ENCODE measurements at places on chromosomes 3 and 15.

- no peak for DNase-seq
Measured at GRCh38 chr3:127220497-127220896, 27.6 kb downstream of the PRR23E start.

DNA sequence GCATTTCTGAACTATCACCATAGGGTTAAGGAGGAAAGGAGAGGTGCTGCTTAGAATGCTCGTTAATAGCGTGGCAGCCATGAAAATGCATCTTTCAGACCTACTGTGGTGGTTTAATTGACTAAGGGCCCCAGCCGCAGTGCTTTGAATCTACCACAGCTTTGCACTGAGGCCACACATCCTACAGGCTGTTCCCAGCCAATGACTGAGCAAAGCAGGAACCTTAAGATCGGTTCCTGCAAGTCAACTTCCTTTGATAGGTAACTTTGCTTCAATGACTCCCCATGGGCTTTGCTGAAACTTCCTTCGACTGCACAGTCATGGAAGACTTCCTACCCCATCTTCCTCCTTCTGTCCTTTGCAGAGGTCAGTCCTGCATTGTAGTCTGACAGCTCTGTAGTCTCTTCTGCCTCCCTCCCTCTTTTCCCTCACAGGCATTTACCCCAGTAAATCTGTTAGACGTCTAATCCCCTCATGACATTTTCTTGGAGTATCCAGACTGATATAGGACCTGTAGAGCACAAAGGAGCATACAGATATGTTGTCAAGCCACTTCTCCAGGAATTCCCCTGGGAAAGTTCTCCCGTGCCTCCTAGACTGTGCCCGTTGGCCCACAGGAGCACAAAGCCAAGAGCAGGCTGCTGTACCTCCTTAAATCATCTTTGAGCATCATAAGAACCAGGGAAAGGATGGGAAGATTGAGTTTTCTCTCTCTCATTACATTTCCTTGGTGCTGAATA lies 2.6 kb upstream of the BCL2A1 start:
- DNase-seq, result no peak

DNA sequence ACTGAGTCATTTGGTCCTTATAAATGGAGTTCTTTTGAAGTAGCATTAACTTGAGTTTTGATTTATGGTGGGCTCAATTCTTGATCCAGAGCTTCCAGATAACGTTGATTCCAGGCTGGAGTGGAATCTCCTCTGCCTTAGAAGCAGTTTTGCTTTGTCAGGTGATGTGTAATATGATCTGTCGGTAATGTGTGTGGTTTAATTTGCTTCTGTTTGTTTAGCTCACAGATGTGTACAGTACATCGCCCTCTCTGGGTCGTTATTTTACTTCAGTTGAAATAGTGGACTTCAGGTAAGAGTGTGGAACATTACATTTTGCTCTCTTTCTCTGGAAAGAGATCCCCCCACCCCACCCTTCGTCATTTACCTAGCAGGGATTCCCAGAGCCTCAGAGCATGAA lies 23.1 kb downstream of the C3orf52 start:
- no peak for DNase-seq

DNA sequence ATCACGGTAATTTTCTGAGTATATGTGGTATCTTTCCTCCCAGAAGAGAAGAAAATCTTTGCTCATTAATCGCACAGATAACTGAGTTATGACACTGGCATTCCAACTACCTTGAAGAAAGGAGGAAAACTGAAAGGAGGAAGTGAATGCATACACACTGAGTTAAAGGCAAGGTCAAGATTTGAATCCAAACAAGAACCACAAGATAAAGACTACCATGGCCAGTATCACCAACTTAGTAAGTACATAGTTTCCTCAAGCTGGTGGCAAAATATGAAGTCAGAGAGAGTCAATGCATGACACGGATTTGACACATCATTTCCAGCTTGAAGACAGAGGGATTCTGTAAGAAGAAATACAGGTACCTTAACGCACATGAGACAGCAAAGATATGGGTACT lies 287.5 kb downstream of the ULK4 start:
- no peak for DNase-seq

- no peak for DNase-seq
Measured at GRCh38 chr3:179977356-179977755, 59.4 kb downstream of the PEX5L start.

GRCh38 chr3:56857178-56857577 lies 55.4 kb upstream of the ARHGEF3 start:
- no peak for DNase-seq

DNA sequence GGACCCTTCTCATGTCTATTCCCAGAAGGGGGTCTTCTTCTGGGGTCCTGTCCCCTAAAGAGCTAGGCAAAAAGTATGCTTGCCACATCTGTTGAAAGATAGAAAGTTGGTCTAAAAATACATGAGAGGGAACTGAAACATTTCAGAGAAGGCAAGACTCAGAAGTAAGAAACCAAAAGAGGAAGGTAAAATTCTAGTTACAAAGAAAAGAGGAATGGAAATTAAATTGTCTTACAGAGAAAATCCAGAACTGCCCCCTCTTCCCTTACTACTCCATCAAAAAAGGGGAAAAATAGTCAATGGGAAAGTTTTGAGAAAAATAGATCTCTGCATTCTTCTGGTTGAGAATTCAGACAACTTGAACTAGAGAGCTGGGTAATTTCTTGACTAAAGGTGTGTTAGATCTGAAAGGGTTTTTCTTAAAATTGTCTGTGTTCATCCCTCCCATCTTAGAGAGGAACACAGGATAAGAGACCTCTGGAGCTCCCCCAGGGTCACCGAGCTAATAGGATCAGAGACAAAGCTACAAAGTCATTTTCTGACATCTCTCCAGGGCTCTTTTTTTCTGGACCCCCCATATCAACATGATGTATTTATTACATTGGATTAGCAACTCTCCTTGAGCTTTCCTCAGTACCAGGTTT lies 32.3 kb upstream of the CCR2 start:
- no peak for DNase-seq

DNA sequence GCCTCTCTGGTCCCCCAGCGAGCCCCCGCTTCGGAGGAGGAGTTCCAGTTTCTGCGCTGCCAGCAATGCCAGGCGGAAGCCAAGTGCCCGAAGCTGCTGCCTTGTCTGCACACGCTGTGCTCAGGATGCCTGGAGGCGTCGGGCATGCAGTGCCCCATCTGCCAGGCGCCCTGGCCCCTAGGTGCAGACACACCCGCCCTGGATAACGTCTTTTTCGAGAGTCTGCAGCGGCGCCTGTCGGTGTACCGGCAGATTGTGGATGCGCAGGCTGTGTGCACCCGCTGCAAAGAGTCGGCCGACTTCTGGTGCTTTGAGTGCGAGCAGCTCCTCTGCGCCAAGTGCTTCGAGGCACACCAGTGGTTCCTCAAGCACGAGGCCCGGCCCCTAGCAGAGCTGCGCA lies 3.5 kb downstream of the PML start:
- DNase-seq, result no peak

DNA sequence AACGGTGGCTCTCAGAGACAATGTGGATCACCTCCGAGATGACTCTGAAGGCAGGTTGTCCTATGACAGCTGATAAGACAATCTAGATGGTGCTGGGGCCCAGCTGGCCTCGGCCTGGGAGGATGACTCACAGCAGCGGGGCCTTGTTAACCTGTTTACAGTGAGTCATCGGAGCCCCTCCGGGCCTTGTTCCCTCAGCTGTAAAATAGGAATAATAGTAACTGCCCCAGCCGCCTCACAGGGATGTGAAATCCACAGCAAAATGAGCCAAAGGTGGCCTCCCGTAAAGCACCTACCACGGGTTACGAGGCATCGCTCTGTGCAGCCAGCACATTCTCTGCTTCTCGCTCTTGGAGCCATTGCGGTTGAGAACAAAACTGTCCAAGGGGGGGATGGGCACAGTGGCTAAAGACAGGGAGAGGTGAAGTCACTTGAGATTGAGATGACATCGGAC lies 88.6 kb upstream of the RASGRF1 start:
- DNase-seq, result no peak

DNA sequence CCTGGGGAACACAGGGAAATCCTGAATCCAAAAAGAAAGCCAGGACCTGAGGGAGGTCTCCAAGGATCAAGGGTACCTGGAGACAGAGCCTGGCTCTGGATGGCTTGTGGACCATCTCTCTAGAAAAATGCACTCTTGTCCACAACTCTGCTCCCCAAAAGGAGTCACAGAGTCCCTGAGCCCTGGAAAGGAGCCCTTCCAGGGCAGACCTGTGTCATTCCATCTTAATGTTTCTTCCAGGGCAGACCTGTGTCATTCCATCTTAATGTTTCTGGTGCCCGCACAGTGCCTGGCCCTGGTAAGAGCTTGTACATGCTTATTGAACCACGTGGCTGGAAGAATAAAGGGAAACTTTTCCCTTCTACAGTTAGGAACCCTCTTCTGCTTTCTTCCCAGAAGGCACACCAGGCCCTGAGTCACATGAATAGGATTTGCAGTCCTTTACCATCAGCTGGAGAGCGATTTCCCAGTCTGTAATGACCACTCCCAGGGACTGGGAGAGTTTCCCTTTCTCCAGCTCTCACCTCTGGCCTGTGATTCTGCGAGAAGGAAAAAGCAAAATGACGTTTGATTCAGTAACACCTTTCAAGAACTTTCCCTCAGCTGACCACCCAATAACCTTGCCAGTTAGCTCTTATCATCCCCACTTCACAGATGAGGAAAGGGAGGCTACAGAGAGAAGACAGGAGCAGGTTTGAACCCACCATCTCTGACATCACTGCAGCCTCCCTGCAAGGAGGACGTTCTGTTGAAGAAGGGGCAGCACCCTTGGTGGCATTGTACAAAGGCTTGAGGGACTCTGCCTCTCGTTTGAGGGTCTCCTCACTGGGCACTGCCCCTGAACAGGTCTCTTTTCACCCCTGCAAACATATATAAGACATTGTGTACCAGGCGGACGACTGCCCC lies 35.8 kb upstream of the SLCO2A1 start:
- no peak for DNase-seq

- no peak for DNase-seq
Measured at GRCh38 chr3:117047951-117048705, 338.5 kb downstream of the TUSC7 start.

DNA sequence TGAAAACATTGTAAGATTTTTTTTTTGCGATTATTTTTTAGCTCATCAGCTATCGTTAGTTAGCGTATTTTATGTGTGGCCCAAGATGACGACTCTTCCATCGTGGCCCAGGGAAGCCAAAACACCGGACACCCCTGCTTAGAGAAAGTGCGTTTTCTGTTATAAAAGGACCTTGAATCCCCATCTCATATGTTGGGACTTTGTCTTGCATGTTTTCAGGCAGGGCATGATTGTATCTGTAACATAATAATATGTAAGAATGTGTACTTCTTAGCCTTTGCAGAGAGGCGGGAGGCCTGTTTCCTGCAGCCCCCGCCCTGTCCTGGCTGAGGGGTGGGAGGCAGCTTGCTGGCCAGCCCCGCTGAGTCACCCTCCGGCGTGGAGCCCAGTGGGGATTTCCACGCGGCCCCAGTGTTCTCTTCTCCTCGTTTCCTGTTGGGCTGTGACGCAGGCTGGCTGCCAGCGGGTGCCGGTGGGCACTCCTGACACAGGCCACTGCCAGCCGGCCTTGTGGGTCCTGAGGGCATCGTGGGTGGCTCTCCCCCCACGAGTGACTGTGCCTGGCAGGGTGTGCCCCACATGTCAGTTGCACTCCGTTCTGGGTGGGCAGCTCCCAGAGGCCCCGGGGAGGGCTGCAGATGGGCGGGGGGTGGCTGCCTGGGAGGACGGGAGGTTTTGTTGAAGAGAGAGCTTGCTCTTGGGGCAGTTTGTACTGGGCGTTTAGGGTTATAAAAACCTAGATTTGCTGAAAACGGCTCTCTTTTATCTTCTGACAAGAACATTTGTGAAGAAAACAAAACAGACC lies 55.6 kb downstream of the SMAD3 start:
- DNase-seq, result peak; percentile 57

- DNase-seq, result peak; percentile 57
Measured at GRCh38 chr3:157159037-157159761, 748 bp downstream of the CCNL1 start.

DNA sequence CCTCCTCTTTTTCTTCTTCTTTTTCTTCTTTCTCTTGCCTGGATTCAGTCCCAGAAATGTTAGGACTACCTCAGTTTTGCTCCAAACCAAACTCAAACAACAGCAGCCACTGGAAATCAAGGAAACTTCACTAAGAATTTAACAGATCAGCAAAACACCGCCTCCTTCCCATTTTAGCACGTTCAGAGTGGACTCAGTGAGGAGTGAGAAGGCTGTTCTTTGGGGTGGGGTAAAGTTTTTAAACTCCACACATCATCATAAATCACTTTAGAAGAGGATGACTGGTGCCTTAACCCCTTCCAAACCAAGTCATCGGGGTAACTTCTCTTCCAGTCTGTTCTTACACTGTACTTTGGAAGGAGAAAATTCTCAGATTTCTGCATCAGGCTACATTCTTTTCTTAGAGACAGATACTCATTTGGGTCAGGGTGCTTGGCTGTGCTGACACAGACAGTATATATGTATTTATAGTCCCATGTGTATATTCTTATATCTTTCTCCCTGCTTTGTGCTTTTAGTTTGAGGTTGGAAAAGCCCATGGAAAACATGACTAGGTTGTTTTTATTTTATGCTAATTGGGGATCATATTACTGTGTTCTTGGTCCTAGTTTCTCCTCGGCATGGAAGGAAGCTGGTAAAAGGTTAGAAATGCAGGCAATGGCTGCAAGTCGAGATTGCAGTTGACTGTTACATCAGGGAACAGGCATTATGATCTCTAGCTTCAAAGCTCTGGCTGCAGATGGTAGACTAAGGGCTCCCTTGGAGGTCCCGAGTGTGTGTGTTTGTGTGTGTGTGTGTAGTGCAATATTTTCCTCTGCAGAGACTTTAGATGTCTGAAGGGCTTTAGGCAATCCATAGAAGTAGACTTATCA lies at the start of gene CCDC80:
Gene CCDC80, minus strand, starts transcription at position 214 of the 872 bp plus-strand sequence. CDS start 1,238 bp downstream, outside the sequence.
- DNase-seq, result no peak

DNA sequence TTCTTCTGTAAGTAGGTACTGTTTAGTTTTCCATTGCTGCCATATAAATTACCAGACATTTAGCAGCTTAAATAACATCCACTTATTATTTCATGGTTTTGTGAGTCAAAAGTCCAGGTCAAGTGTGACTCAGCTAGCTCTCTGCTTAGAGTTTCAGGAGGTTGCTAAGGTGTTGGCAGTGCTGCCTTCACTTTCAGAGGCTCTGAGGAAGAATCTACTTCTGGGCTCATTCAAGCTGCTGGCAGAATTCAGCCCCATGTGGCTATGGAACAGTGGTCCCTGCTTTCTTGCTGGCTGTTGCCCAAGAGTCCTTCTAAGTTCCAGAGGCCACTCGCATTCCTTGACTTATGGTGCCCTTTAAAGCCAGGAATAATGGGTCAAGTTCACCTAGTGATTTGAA lies 4.5 kb downstream of the CFAP44 start:
- no peak for DNase-seq

- no peak for DNase-seq
Measured at GRCh38 chr3:16092923-16093322, 81.6 kb upstream of the GALNT15 start.

Measured in stimulated activated CD4-positive, alpha-beta T cell treated with anti-CD3 and anti-CD28 coated beads, Interleukin-1b, Interleukin-23, amount 100 ng/mL, for 1 hour (primary cell).